ENCODE measurements at places on chromosomes 5 and 9.

DNA sequence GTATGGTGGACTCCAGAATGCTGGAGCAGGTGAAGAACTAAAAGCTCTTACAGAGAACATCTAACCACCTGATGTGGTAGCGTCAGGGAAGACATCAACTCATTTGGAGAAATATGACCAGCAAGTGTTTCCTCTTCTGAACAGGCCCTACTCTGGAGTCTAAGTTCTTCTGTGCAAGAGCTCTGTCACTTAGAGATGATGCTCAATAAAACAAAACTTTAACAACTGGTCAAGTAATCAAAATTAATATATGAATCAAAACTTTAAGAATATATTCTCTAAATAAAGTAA is 85.8 kb downstream of the CYFIP2 start:
- DNase-seq, result no peak

GRCh38 chr9:110640736-110641135 is 27.9 kb upstream of the MUSK start:
- DNase-seq, result no peak

DNA sequence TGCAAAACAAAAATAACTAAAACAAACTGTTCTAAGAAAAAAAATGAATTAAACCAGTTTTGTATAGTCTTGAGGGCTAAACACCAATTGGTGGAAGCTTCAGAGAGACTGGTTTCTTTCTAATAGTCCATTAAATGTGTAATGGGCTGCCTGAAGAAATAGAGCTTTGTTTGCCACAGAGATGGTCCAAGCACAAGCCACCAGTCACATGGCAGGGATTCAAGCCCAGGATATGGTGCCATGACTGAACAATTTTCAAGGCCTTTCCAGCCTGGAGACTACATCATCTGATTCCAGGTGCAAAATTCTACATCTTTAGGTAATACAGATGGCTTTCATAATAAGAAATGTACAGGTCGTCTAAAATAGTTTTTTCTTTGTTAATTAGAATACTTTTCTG is 355.3 kb downstream of the NR2F1-AS1 start:
- DNase-seq, result no peak

DNA sequence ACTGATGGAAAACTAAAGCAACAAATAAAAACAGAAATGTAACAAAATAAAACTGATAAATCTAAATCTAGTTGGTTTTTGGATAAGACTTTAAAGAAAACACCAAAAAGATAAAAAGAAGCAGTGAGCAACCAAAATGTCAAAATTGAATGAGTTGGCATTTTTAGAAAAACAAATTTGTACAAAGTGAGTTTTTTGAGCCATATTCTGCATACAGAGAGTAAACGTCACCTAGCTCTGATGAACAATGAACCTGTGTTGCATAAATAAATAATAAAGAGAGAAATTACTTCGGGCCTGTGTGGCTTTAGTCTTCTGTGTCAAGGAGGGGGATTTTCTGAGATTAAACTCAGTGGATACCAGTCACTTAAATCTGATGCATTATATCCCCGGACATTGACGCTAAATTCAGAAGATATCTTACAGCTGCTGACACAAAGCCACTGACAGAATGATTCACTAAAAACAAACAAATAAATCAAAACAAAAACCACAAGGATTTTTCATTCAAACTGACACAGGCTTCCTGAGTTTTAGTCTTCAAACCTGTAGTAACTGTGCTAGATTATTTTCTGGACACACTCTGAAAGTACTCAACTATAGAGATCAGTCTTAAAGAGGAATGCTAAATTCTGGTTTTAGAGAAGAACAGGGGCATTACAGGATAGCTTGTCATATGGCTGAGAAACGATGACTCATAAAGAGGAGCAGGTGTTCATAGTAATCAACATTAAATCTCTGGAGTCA is 403.5 kb upstream of the ST8SIA4 start:
- no peak for DNase-seq

DNA sequence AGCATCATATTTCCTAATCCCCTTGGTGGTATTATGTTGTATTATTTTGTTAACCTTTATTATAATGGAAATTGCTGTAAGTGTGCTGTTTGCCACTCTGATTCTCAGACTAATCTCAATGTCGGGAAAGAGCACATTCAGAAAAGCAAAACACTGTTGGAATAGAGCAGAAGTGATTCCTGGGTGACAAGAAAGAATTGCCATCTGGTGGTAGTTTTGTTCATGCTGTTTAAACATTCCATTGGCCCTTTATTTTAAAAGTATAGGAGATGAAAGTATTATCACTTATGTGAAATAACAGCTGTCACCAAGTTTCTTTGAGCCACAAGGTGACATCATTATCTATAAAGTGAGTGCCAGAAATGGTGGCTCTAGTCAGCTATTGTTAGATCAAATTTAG is 301.3 kb upstream of the SGCD start:
- DNase-seq, result no peak

GRCh38 chr9:83234541-83234940 is 171.6 kb upstream of the RASEF start:
- DNase-seq, result no peak

DNA sequence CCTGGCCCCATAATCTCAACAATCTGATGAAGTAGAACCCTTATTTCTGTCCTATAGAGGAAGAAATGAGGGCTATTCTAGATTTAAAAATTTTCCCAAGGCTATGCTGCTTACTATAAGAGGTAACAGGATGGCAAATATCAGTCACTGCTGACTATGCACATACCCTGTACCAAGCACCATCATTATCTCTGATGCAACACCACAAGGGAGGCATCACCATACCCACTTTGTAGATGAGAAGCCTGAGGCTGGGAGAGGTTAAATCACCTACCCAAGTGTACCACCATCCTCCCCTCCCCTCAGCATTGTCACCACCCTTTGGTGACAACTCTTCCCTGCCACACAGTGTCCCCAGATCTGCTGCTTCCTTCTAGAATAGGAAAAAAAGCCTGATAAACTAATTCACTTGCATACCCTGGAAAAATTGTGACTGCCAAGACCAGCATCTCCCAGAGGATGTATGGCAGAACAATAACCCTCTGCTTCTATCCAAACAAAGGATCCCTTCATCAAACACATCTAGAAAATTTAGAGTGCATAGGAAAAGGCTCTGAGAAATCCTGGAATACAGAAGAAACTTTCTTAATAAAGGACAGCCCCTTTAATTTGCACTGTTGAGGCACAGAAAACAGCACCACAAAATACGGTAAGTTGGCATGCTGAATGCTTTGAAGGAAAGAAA is 48.3 kb downstream of the PRRC1 start:
- no peak for DNase-seq

GRCh38 chr9:136306211-136307208 is 2.6 kb upstream of the CCDC187 start:
- no peak for DNase-seq

GRCh38 chr9:110129425-110129824 is 78.5 kb downstream of the C9orf152 start:
- no peak for DNase-seq

DNA sequence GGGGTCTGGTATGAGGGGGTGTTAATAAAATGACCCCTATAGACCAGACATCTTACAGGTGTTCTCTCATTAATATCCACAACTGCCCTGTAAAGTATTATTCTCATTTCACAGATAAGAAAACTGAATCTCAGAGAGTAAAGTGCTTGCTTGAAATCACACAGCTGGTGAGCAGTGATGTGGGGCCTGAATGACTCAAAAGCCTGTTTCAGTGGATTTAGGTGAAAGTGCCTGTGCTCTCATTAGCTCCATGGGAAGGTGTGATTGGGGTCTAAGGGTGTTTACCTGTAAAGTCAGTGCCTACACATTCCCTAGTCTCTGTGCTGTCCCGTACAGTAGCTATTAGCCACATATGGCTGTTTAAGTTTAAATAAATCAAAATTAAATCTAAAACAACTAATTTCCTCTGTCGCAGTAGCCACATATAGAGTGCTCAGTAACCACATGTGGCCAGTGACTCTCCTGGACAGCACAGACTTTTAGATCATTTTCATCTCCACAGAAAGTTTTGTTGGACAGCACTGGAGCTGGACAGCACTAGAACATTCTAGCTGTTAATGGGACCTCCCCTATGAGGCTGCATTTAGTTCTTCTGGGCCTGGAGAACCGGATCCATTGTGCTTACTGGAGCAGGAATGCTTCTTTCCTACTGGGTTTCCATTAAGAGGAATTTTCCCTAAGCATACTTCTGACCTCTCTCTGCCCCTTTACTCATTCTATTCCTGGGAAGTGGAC is 52.5 kb upstream of the SEMA6A start:
- DNase-seq, result no peak

DNA sequence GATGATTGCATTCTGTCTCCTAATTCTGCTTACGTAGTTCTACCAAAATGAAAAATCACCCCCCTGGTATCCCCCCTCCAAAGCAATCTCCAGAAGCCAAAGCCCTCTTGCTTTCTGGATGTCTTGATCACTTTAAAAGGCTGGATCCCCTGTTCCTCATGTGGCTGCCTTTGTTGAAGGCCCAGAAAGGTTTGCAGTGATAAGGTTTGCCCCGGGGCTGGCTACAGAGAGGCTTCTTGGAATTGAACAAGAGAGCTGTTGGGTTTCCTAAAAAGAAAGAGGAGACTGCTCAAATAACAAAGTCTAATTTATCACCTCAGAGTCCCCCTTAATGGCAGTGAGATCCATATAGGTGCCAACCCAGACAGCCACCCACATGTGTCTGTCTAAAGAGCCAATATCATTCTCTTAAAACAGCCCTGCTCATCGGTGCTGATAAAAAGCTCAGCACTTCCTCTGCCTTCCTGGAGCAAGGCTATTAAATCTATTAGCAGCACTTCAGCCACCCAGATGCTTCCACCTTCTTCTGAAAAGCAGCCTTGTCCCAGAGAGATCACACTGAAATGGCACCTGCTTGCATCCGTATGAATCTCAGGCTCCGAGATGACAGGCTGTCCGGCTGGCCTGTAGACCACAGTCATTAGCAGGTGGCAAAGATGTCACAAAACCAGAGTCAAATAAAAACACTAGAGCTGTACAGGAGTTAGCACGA is 70.9 kb downstream of the TEX10 start:
- DNase-seq, result no peak

DNA sequence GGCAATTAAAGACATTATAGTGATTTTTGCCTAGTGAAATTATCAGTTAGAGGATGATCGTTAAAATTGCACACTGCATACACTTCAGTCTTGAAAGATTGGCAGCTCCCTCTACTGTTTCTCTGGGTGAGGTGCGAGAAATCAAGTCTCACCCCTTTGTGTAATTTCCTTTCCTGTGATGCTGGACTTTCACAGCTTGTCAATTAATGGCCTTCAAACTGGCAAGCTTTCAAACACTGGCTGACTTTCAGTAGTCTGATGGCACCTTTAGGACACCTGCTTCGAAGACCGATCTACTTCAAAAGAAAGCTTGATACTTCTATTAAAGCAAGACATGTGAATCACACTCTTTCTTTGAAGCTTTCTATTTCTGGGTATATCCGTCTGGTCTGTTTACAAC is 706.7 kb upstream of the PTPRD start:
- DNase-seq, result no peak

DNA sequence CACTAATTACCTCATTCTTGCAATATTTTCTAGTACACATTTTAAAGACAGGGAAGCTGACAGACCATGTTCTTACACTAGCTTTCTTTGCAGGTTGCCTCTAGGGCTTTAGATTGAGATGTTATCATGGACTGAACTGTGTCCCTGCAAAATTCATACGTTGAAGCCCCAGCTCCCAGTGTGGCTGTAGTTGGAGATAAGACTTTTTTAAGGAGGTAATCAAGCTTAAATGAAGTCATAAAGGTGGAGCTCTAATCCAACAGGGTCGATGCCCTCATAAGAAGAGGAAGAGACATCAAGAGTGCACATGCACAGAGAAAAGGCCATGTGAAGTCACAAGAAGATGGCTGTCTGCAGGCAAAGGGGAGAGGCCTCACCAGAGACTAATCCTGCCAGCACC is 471.2 kb upstream of the ACTBL2 start:
- no peak for DNase-seq

- no peak for DNase-seq
Measured at GRCh38 chr9:77680581-77680980, 32.5 kb upstream of the GNA14 start.

- no peak for DNase-seq
Measured at GRCh38 chr9:4238522-4238921, 61.3 kb downstream of the GLIS3 start.

- DNase-seq, result no peak
Measured at GRCh38 chr9:3419893-3420292, 105.9 kb downstream of the RFX3 start.

DNA sequence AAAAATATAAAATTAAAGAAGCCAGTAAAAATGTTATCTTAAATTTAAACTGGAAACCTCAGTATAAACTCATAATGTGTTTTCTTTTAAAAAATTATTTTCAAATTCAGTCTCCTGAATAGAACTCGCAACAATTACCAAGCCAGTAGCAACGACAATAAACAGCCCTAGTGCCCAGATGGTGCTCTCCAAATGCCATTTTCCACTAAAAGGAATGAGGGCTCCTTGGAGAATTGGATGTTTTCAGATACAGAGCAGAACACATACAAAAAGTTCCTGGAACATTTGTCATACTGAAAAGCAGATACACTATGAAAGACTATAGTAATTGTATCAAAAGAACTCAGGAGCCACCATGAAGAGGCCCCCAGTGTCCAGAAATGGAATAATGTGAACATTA is 97.4 kb downstream of the TMC1 start:
- no peak for DNase-seq

GRCh38 chr5:9212605-9213004 is 333.3 kb downstream of the SEMA5A start:
- DNase-seq, result no peak

DNA sequence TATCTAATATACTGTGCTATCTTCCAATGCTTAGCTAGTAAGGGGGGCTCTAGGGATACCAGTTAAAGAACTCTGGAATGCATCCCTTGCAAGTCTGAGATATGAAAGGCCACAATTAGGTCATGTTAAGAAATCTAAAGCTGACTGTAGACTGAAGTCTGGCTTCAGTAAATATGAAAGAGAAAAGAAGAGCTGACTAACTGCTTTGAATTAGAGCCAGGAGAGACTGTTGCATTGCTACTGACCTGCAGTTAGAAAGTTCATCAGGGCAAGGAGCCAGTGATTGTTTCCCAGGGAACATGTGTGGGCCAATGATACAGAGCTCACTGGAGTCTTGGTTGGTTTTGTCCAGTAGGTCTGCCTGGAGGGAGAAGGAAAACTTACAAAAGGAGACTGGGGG is 472.1 kb upstream of the TNC start:
- DNase-seq, result no peak

DNA sequence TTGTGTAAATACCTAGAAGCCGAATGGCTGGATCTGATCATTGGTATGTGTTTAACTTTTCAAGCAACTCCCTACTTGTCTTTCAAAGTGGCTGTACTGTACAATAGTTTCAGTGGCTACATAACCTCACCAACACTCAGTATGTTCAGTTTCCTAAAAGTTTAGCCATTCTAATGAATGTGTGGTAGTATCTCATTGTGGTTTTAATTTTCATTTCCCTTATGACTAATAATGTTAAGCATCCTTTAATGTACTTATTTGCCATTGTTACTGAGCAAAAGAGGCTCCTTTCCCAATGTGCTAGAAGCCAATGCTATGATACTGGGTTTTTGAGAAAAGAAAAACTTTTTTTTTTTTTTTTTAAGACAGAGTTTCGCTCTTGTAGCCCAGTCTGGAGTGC is 27.8 kb upstream of the ALDOB start:
- no peak for DNase-seq

- DNase-seq, result no peak
Measured at GRCh38 chr9:89755821-89756220, 151.0 kb downstream of the GADD45G start.

- DNase-seq, result no peak
Measured at GRCh38 chr5:111509119-111509518, 3.2 kb downstream of the STARD4 start.
